ENCODE measurements at places on chromosomes 5 and 9.

DNA sequence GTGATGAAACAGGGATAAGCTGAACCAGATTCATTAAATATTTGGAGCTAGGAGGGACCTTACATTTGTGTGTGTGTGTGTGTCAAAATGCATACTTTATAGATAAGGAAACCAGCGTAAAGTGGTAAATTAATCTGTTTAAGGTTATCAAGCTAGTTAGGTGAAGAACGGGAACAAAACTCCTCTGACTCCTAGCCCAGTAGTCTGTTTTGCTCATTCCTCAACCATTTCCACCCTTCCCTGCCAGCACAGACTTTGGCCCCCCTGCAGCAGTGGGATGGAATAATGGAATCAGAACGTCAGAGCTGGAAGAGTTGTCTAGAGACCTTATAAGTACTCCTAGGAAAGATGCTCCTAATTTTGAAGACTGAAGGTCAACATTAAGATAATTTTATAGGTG lies 6.5 kb downstream of the AGXT2 start:
- DNase-seq: peak; percentile 19

DNA sequence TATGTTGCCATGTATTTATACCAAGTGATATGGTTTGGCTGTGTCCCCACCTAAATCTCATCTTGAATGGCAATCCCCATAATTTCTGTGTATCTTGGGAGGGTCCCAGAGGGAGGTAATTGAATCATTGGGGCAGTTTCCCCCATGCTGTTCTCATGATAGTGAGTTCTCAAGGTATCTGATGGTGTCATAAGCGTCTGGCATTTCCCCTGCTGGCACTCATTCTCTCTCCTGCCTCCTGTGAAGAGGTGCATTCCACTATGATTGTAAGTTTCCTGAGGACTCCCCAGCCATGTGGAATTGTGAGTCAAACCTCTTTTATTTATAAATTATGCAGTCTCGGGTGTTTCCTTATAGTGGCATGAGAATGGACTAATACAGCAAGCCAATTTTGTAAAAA lies 140.8 kb upstream of the ADAMTSL1 start:
- peak; percentile 77 for DNase-seq

DNA sequence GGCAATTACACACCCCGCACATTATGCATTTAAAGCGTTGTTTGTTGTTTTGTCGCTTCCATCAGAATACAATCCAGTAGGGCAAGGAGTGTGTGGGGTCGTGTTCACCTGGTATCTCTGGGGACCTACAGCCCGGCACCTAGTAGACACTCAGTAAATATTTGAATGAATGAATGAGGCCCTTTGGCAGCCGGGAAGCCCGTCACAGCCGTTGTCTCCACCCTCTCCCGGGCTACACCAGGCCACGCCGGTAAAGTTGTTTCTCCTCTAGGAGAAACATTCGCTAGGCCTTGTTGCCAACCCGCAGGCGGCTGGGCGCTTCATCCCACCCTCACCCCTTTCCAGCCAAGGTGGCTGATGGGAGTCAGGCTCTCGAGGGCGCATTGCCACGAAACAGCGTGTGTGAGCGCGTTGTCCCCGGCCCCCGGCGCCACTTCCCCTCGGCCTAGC lies 876 bp upstream of the JAK2 start:
- DNase-seq: no peak

DNA sequence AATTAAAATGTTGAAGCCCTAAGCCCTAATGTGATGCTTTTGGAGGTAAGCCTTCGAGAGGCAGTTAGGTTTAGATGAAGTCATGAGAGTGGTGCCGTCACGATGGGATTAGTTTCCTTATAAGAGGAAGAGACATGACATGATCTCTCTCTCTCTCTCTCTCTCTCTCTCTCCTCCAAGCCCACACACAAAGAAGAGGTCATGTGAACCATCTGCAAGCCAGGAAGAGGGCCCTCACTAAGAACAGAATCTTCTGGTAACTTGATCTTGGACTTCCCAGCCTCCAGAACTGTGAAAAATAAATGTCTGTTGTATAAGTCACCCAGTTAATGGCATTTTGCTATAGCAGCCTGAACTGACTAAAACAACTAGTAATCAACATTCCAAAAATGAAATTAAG lies 175.5 kb downstream of the GNA14 start:
- DNase-seq: peak; percentile 60

DNA sequence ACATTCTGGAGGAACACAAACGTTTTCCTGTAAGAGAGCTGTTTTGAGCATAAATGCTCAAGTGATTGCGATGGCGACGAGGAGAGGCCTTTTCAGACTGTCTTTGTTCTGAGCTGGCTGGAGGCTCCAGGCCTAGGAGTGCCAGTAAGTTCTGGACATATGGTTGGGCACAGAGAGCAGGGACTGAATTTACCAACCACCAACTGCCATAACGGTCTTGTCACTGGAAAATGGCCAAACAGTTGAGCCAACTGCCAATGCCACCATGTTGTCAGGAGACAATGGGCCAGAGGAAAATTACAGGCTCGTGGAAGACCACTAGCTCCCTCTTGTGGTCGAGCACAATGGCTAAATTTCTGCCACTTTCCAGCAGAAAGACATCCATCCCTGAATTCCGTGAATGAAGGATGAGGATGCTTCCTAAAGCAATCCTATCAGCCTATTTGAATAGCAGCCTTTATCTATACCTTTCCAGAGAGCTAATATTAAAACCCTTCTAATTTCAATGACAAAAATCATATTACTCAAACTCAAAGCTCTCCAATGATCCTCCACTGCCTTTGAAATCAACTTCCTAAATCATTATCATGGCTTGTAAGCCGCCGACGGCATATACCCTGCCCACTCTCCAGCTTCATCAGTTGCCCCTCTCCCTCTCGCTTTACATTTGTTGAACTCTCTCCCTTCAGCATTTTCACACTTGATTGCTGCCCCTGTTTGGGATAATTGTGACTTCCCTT lies 66.9 kb upstream of the GLIS3 start:
- peak; percentile 60 for DNase-seq

- no peak for DNase-seq
These were observed 132.3 kb upstream of the ELL2 start for GRCh38 chr5:96093890-96094381.

GRCh38 chr5:17455942-17456341 lies 42.1 kb upstream of the TAF11L2 start:
- DNase-seq: no peak

DNA sequence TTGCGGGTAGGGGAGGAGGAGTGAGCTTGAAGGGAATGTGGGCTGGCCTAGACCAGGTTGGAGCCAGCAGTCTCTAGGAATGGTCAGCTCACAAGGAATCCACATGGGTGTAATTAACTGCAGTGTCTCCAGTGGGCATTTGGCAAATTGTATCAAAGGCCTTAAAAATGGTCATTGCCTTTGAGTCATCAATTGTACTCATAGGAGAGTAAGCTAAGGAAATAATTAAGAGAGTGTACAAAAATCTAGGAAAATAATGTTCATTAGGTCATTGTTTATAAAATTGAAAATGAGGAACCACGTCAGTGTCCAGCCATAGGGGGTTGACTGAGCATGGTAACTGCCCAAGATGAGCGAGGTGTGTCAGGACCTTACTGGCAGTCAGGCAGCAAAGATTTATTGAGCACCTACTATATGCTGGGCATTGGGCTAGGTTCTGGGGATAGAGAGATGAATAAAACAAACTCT lies 29.8 kb upstream of the RPL26L1 start:
- DNase-seq: peak; percentile 85

- DNase-seq: peak; percentile 99
These were observed 79.1 kb downstream of the LHFPL2 start for GRCh38 chr5:78569441-78569840.

GRCh38 chr9:74755355-74755754 lies 132.4 kb downstream of the TRPM6 start:
- no peak for DNase-seq

- DNase-seq: peak; percentile 55
These were observed 56.2 kb downstream of the CNTLN start for GRCh38 chr9:17191082-17191481.

- peak; percentile 32 for DNase-seq
These were observed 143.8 kb upstream of the CCDC152 start for GRCh38 chr5:42612750-42613366.

GRCh38 chr5:116885825-116886224 lies 311.2 kb upstream of the SEMA6A start:
- no peak for DNase-seq

GRCh38 chr9:89461265-89461664 lies 36.6 kb downstream of the SEMA4D start:
- DNase-seq: peak; percentile 66

- DNase-seq: peak; percentile 56
These were observed 72.0 kb downstream of the RETREG1 start for GRCh38 chr5:16544607-16545374.

DNA sequence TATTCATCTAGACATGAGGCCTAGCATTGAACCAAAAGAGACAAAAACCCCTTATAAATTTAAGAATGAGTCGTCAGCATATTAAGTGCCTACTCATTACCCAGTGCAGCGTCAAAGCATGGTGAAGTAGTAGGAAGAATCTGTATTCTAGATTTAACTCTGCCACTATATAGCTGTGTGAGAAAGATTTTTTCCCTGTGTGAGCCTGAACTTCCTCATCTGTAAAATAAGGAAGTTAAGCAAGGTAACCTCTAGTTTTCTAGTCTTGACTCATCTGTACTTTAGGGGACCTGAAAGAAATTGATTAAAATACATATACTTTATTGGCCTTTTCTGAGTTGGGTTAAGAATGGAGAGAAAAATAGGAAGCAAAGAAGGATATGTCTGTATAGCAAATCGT lies 82.1 kb upstream of the RUSC2 start:
- DNase-seq: no peak

DNA sequence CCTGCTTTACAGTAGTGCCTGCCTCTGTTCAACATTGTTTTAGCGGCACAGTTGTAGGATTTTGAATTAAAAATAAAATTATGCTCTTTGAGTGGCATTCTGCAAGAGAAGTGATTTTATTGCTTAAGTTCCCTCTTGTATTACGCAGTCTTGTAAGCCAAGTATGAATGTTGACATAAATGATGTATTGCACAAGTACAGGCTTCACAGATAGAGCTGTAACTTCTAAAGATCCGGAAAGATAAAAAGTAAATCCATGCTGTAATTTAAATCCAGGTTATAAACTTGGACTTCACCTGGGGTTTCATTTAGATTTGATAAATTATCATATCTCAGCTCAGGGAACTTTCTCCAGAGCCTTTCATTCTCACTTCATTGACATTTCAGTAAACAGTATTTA lies 1114.7 kb downstream of the PTPRD start:
- no peak for DNase-seq

DNA sequence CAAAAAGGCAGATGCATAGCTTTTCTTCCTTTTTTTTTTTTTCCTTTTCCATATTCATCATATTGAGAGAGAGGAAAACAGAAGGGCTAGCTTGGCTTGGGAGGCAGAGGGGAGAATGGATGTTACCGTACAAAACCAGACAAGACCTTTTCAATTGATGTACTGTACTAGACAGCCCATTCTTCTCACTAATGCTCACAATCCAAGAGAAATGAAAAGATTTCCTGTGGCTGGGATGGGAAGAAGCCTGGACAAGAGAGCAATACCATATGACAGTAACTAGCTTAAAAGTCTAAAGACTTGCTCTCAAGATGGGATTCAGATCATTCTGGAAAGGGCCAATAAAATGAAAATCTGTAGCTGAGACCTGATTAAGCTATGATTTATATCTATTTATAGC lies 3.4 kb downstream of the CEMIP2 start:
- no peak for DNase-seq

GRCh38 chr9:85522459-85523092 lies 219.2 kb downstream of the AGTPBP1 start:
- peak; percentile 34 for DNase-seq

GRCh38 chr9:3719286-3719685 lies 193.5 kb upstream of the RFX3 start:
- DNase-seq: peak; percentile 7

DNA sequence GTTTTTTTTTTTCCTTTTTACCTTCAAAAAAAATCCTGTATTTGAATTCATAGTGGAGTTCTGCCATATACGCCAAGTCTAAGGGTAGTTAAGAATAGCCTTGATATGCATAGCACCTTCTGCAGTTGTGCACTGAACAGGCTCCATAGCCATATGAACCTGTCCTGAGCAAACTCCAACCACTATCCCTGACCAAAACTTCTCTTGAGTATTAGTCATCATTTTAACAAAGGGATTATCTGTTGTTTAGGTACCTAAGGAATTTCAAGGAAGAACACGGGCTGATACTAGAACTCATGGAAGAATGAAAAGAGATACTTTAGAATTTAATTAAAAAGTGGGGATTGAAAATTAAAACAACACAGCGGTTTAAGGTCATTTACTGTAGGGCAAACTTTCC lies 1.9 kb upstream of the FBXO38 start:
- DNase-seq: no peak

GRCh38 chr5:37835380-37835973 lies 4.4 kb downstream of the GDNF start:
- DNase-seq: no peak

DNA sequence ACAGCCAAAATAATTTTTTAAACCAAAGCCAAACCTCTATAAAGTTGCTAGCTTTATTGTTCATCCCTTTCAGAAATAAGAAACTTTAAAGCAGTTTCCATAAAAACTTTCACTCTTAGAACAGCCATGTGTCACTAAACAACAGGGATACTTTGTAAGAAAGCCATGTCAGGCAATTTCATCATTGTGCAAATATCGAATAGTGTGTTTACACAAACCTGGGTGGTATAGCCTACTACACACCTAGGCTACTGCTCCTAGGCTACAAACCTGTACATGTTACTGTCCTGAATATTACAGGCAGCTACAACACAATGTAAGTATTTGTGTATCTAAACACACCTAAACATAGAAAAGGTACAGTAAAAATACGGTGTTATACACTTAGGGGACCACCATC lies 59.9 kb downstream of the TLE1 start:
- DNase-seq: no peak

DNA sequence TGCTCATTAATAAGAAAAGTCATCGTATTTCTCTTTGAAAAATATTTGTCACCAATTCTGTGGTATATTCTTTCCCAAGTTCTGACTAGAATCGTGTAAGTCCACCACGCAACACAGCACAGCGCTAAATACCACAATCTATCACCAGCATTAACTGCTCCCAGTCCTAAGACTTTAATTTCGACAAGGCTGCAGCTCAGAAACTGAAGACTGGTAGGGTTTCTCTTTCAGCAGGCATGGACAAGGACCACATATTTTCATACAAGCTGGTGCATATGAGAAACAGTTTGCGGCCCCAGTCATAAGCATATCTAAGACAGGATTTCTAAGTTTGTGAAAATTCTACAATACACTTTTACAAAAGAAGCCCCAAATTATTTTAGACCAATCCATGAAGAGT lies 24.1 kb downstream of the BNC2 start:
- no peak for DNase-seq

GRCh38 chr9:19208653-19209052 lies 21.8 kb upstream of the DENND4C start:
- DNase-seq: no peak

- DNase-seq: peak; percentile 76
These were observed 168.6 kb downstream of the EFNA5 start for GRCh38 chr5:107501965-107502675.

DNA sequence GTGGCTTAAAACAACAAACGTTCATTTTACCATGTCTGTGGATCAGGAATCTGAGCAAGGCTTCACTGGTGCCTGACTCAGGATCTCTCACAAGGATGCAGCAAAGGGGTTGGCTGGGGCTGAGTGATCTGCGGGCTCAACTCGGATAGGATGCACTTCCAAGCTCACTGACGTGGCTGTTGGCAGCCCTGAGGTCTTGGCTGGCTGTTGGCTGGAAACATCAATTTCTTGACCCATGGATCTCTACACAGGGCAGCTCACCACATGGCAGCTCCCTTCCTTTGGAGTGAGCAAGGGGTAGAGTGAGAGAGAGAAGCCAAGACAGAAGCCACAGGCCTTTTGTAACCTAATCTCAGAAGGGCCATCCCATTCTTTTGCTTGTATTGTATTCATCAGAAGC lies 202.1 kb downstream of the NXNL2 start:
- no peak for DNase-seq

Measured in iris pigment epithelial cell (primary cell).